ENCODE measurements at places on chromosomes 2 and 18.

DNA sequence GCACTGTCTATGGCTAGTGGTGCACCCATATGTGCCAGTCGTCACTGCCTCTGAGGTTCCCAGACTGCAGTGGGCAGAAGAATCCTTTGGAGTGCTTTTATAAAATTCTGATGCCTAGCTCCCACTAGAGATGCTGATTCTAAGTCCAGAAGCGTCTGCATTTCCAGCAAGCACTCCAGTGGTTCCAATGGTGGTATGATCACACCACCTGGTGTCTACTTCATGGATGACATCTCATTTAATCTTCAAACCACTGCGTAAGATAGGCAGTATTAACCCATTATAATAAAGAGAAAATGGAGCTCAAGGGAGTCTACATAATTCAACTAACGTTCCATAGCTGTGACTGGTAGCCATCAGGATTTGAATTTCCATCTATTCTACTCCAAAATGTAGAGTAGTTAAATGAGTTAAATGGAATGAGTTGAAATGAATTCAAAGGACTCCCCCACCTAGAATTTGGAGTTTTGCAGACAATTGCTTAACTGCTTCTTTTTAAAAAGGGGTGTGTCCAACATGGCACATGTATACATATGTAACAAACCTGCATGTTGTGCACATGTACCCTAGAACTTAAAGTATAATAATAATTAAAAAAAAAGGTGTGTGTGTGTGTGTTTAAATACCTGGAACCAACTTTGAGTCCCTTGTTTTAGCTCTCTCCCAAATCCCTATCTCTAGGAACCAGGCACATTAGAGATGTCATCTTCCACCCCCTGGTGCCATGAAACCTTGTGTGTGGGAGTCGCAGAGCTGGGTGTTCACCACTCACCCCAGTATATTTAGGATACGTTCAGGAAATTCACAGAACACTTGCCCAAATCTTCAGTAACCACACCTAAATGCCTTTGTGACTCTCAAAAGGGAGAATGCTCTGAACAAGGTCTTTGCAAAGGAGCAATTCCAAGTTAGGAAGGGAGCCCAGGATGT is 14.1 kb downstream of the LAMA3 start:
- peak; percentile 1 for DNase-seq

DNA sequence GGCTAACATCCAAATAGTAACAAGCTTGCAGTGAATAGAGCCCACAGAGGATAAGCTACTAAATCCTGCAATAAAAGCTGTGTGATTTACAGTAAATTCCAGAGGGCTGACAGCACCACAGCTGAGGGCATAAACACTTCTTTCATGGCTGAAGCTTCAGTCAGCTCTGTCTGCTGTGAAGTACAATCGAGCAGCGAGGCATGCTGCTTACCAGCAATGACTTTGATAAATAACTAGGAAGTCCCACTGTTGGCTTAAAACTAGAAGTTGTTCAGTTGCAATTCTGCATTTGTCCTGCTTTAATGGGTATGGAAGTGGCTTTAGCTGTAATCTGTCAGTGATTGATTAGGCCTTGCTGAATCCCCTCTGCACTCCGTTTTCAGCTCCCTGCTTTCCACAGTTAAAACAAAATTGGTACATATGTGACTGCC is 65.2 kb upstream of the FIGN start:
- no peak for DNase-seq

DNA sequence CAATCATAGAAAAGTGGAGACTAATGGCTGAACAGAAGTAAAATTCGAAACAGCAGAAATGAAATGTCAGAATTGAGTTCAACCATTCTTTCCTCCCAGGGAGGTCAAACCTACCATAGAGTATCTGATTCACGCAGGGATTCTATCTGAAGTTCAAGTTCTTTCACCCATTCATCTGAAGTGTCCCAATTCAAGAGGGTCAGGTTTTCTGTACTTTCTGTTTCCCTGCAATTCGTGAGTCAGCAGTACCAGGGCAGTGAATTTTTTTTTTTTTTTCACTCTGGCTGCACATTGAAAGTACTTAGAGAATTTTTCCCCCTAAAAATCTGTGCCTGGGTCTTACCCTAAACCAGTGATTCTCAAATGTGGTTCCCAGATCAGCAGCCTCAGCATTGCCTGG is 40.9 kb upstream of the CCDC88A start:
- DNase-seq = no peak

GRCh38 chr2:10096641-10097040 is 16.4 kb upstream of the CYS1 start:
- no peak for DNase-seq

- DNase-seq = no peak
Measured at GRCh38 chr18:62781262-62781661, 65.9 kb downstream of the PHLPP1 start.

GRCh38 chr18:40529478-40529877 is 1425.6 kb upstream of the PIK3C3 start:
- DNase-seq = no peak

DNA sequence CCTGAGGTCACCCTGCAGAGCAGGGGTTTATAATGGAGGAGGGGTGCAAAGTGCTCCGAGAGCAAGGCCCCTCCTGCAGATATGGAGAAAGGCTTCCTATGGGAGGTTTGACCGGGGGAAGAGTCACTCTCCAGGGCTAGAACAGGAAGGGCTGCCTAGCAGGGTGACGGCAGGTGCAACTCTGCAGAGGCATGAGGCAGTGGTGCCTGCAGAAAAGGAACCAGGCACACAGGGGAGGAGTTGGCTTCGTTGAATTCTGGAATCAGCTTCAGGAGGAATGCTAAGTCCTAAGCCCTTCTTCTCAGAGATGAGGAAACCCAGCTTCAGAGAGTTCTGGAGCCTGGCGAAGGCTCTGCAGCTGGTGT is 17.5 kb upstream of the HPCAL1 start:
- no peak for DNase-seq

DNA sequence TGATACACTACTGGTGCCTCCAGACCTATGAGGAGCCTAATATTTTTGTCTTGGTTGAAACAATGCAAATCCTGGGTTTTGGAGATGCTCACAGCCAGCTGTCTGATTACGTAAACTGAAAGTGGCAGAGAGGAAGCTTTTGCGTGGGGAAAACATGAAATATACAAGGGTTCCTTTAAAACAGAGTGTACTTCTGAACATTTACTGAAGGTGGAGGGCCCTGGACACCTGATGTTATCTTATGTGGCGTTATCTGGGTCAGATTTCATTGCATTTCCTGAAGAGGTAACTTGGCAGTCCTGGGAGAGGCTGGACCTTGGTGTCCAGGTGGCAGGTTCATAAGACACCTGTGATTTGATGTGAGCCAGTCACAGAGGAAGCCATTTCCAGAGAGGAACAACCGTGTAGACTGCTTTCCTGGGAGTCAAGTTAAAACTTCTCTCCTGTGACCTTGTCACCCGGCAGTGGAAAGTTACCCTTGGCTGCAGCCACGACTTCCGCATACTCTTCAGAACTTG is 105.0 kb downstream of the NEDD4L start:
- DNase-seq = no peak

DNA sequence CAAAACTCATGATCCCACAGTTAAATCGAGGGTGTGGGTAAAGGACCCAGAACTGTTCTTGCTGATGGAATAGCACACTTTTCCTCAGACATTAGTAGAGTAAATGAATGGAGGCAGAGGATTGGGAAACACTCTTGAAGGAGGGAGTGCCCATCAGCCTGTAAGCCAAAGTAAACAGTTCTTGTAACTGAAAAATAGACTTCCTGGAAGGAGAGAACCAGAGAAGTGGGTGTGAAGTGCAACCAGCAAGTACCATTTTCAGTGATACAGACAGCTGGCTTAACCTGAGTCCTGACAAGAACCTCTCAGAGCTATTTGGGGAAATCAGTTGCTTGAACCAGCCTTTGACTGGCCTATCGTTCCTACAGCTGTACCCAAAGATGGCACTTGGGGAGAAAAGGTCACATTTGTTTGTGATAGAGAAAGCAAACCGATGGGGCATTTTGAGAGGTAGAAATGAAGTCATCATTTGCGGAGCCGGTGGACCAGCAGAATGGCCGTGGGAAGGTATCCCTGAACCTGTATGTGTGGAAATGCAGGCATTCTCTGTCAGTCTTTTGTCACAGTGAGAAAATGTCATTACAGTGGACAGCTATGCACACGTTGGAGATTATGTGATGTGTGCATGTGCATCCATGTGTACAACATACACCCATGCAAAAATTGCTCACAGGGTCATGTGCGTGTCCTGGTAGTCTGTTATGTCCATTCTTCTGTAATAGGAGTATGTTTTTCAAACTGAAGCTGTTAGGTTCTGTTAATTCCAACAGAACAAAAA is 17.8 kb downstream of the CRIM1 start:
- no peak for DNase-seq

DNA sequence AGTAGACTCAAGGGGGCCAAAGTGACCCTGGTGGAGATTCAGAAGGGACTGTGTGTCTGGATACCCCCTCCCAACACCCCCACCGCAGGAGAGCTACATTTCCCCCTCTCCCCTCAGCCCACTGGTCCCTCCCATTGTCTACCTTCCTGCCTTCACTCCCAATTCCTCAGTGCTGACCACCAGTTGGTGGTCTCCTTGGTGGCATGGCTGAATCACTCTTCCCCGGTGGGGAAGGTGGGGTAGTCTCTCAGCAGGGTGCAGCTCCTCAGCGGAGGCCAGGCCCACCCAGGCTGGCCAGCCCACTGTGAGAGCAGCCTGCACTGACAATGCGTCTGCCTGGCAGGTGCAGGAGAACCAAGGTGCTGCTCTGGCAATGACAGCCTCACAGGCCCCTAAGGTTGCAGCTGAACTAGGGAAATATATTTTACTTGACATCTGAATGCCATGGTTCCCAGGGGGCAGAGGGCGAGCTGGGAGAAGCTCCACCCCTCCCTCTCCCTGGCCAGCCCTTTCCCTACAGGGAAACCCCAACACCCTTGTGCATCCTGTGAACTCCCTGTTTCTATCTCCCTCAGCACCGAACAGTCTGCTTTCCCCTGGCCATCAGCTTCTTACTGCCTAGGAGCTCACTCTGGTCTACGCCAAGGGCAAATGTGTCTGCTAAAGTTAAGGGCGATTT is 62.6 kb upstream of the PAX8 start:
- no peak for DNase-seq

DNA sequence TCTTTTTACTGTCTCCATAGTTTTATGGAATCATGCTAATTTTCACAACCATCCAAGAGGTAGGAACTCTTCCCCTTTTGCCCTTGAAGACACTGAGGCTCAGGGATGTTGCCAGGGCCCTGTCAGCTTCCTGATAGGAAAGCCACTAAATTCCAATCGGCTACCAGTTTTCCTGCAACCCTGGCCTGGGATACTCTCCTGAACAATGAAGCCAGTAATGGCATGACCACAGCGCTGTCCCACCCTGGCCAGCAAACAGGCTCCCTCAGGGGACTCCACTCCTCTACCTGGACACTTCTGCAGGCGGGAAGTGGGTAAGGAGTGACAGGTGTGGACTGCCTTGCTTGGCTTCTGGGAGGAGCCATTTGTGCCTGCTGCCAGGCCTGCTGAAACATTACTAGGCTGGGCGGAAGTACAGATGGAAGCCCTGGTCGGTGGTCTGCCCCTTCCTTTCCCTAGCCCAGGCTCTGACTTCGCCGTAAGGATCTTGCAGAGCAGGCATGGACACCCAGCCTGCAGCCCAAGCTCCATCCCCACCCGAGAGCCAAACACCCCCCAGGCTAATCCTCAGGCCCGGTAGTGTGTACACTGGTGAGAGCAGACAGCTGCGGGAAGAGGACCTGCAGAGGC is 78.8 kb upstream of the SMAD2 start:
- DNase-seq = no peak

DNA sequence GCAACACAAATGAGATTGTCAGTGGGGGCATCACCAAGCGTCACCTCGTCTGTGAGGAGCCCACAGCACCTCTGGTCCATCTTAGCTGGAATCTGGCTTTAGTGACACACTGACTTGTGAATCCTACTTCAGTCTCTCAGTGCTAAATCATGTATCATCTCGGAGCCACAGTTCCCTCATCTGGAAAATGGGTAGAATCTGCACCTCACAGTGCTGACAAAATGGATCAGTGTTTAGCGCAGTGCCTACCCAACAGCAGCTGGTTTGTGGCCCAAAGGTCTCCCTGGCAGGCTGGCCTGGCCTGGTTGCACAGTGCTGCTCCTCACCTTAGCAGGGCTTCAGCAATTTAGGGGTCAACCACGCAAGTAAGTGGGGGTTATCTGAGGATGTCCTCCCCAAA is 10.0 kb downstream of the DBI start:
- no peak for DNase-seq

DNA sequence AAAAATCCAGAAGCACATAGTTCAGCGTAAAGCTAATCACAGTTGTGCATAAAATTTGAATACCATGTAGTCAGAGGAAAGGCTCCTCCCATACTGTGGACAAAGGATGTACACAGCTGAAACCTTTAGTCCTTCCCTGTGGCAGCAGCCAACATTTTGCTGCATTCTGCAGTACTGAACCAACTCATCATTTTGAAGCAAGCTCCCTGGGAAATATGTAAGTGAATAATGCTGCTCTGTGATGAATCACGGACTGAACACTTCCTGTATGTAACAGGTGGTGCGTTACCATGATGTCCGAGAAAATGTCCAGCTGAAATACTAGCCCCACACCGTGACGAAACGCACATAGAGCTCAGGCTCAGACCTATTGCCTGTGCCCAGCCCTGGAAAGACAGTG is 421.1 kb upstream of the RAB12 start:
- DNase-seq = no peak

- DNase-seq = no peak
Measured at GRCh38 chr2:222689322-222689721, 17.9 kb downstream of the MOGAT1 start.

DNA sequence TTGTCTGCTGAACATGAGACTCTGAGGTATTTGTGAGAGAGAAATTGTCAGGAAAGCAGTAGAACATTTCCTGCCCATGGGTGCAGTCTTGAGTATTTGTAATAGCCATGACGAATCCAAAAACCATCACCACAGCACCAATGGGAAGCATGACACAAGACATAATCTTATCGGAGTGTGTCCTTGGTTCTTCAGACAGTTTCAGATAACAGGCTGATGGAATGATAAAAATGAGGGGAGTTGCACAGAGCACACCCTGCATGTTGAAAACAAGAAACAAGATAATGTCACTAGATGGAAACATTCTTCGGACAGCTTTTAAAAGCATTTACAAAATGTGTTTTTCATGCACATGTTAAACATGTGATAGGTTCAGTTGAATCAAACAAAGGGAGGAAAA is 56.9 kb downstream of the SLC38A11 start:
- DNase-seq = no peak

DNA sequence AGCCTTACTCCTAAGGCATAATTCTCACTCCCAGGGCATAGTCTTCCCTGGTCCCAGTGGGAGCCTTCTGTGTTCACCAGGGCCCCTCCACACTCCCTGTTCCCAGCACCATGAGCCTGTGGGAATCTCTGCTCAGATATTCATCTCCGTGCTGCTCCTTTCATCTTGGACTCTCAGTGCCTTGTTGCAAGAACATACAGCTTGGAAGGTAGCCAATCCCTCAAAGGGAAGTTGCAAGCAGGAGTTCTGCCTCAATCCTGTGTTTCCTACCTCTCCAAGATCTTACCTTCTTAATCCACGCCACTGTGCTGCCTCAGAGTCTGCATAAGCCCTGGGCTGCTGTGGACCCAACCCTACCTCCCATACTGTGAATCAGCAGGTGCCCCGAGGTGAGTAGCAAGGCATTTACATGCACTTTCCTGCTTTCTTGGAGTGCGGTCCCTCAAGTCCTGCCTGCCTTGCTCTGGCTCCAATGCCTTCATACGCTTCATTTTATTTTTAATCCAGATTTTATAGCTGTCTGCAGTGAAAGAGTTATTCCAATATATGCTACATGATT is 413.8 kb upstream of the RAB6C start:
- no peak for DNase-seq
